ENCODE measurements at places on chromosomes 6 and 20. TPM values are rescaled to one million over a fixed set of nuclear protein-coding genes. Genes with fewer than 3 reads are reported as not detected.

CFB gene
- total RNA-seq: 33.5 TPM

FAM83C gene
- total RNA-seq: not detected

BCL2L1 gene
- total RNA-seq: 56.5 TPM

DNMT3B gene
- 0.54 TPM for total RNA-seq

RAB44 gene
- total RNA-seq: not detected

RIMS1 gene
- total RNA-seq: 2.3 TPM

GRM1 gene
- total RNA-seq: not detected

SRPK1 gene
- 47.9 TPM for total RNA-seq

EEF1E1 gene
- total RNA-seq: 21.9 TPM

BPIFB1 gene
- not detected for total RNA-seq

CD93 gene
- total RNA-seq: 14.2 TPM

GTSF1L gene
- not detected for total RNA-seq

USP49 gene
- 3.4 TPM for total RNA-seq

SLPI gene
- 56.9 TPM for total RNA-seq

CLVS2 gene
- 1.8 TPM for total RNA-seq

OOEP gene
- total RNA-seq: not detected

ZC2HC1B gene
- total RNA-seq: not detected

SLC26A8 gene
- total RNA-seq: not detected

NXT1 gene
- total RNA-seq: 23.5 TPM

BRPF3 gene
- 26.9 TPM for total RNA-seq

BPIFA1 gene
- total RNA-seq: not detected

EYA2 gene
- total RNA-seq: 1.2 TPM

SLC22A23 gene
- total RNA-seq: 11.7 TPM

TINAG gene
- total RNA-seq: not detected

PHF20 gene
- total RNA-seq: 49.2 TPM

TSBP1 gene
- total RNA-seq: not detected

SFTA2 gene
- not detected for total RNA-seq

MATN4 gene
- total RNA-seq: not detected

TSPO2 gene
- total RNA-seq: not detected

ANKRD66 gene
- not detected for total RNA-seq

PI16 gene
- 14.0 TPM for total RNA-seq

MUC21 gene
- not detected for total RNA-seq

VSTM2L gene
- total RNA-seq: 2.1 TPM

ELOVL2 gene
- 0.41 TPM for total RNA-seq

IYD gene
- total RNA-seq: not detected

STMND1 gene
- 0.27 TPM for total RNA-seq

B3GALT4 gene
- total RNA-seq: 7.2 TPM

ENPP1 gene
- 3.6 TPM for total RNA-seq

GGTLC1 gene
- not detected for total RNA-seq

EMILIN3 gene
- total RNA-seq: 0.66 TPM

HCRTR2 gene
- not detected for total RNA-seq

CYP39A1 gene
- 3.7 TPM for total RNA-seq

TCP11 gene
- not detected for total RNA-seq

PTCHD4 gene
- total RNA-seq: 0.14 TPM

ZNF334 gene
- total RNA-seq: 5.7 TPM

ARMC2 gene
- 2.5 TPM for total RNA-seq

PDE10A gene
- 7.5 TPM for total RNA-seq

LY6G6C gene
- not detected for total RNA-seq

POM121L2 gene
- not detected for total RNA-seq

CST8 gene
- total RNA-seq: not detected
